ENCODE measurements at places on chromosomes 12 and 14.
A peak's percentile ranks its signal among the peaks of the same experiment; 100 is the strongest.

DNA sequence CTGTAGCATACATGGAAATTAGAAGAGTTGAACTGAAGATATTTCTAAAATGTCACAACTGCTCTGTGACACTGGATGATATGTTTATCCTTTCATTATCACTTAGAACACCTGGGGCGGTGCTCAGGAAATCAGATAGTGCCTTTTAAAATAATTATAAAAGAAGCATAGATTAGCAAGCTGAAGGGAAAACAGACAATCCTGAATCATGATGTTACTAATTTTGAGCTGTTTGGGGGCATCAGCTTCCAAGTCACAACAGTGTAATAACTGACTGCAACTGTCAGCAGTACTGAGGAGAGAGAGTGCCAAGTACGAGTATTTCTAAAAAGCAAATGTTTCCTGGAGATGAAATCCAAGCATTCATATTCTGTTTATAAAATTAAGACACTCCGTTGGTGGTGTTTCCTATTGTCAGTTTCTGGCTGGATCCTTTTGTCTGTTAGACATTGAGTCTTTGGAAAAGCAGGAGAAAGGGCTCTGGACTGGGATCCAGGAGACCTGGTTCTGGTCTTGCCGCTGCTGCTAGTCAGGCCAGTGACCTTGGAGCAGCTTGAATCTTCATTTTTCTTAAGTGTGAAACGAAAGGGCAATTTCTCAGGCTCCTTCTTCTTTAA lies 380.1 kb downstream of the EGLN3 start:
- DNase-seq, result no peak

DNA sequence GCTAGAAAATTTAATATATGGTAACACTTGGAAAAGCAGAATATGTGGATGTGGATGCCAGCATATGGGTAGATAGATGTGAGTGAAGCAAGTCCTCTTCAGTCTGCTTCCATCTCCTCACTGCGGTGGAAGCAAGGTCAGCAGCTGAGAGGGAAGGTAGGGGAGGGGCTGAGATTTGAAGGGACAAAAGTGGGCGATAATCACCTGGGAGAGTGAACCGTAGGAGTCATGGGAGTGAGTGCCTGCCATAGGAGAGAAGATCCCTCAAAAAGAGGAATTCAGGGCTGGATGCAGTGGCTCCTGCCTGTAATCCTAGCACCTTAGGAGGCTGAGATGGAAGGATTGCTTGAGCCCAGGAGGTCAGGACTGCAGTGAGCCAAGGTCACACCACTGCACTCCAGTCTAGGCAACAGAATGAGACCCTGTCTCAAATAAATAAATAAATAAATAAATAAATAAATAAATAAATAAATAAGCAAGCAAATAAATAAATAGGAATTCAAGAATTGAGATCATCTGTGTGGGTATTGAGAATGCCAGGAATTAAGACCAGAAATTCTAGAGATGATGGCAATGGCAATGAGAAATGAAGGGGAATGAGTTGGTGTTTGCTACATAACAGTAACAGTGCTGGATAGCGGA lies 123.4 kb downstream of the BICD1 start:
- no peak for DNase-seq

- DNase-seq, result peak; percentile 65
Measured at GRCh38 chr14:52950898-52951680, at the start of gene FERMT2. Gene FERMT2, minus strand, starts transcription at chr14:52951050. Its CDS starts 482 bp downstream, at chr14:52950568.

- no peak for DNase-seq
Measured at GRCh38 chr14:101844219-101844618, 82.7 kb downstream of the PPP2R5C start.

GRCh38 chr12:114401328-114402083 lies 4.4 kb downstream of the TBX5 start:
- no peak for DNase-seq

- no peak for DNase-seq
Measured at GRCh38 chr12:25308756-25309155, 58.0 kb upstream of the KRAS start.

DNA sequence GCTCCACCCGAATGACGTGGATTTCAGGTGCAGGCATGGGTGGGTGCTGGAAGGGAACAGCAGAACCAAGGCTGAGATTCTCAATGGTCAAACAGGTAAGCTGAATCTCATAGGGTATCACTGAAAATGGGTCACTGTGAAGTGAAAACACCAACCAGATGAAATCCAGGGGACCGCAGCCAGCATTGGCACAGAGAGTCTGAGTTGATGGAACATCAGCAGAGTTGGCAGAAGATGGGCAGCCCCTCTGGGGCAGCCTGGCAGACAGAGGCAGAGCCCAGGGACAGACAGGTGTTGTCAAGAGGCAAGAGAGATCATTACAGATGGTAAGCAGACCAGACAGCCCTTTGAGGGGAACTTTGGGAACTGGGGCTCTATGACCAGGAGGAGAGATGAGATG lies 48.0 kb downstream of the ACTN1 start:
- no peak for DNase-seq

- DNase-seq, result no peak
Measured at GRCh38 chr12:97471194-97471593, 8.6 kb downstream of the RMST start.

- DNase-seq, result no peak
Measured at GRCh38 chr14:97408503-97408902, 611.3 kb downstream of the VRK1 start.

DNA sequence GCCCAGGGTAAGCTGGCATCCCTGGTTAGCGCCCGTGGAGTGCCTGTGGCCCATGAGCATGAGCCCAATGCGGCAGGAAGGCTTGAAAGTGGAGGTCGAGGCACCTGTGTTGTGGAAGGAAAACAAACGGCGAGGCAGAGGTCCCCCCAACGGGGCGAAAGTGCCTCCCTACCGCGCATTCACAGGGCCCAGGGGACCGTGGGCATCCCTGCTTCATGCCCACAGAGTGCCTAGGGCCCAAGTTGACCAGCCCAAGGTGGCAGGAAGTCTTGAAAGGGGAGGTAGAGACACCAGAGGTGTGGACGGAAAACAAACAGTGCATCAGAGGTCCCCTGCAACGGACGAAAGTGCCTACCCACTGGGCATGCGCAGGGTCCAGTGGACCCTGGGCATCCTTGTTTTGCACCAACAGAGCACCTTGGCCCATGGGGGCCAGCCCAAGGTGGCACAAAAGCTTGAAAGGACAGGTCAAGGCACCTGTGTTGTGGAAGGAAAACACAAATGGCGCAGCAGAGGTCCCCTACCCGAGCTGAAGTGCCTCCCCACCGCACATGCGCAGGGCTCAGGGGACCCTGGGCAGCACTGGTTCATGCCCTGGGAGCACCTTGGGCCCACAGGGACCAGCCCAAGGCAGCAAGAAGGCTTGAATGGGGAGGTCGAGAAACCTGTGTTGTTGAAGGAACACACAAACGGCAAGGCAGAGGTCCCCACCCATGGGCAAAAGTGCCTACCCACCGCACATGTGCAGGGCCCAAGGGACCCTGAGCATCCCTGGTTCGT lies 377.5 kb downstream of the ALG10 start:
- DNase-seq, result no peak

GRCh38 chr14:59920378-59920683 lies 387 bp downstream of the LRRC9 start:
- no peak for DNase-seq

DNA sequence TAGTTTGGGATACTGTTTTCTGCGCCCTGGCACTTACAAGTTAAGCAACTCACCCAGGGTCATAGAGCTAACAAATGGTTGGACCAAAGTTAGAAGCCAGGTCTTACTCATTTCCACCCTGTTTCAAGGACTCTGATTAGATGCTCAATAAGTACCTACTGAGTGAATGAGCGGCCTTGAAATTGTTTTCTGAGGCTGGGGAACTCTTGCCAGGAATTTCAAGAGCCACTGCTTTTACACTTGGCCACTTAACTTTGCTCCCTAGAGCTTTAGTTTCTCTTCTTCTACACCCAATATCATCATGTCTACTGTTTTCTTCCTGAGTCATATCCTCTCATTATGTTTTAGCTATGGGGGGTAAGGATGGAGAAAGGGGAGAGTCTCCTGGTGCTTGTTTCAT lies 431.6 kb downstream of the ZFP36L1 start:
- DNase-seq, result no peak

DNA sequence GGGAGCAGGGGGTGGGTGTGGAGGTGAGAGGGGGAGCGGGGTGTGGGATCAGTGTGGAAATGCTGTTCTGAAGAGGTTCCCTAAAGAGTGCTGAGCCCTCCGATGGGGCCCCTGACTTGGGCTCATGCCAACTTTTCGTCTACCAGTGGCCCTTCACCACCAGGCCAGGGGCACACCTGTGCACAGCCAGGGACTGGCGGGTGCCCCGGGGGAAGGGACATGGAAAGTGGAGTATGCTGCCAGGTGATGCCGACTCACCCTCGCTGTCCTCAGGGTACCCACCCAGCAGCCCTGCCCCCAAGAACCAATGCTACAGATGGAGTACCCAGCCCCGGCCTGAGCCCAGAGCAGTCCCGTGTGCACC lies 26.2 kb downstream of the AMN start:
- DNase-seq, result no peak

- DNase-seq, result no peak
Measured at GRCh38 chr12:113157218-113157859, 7.8 kb downstream of the CFAP73 start.

- no peak for DNase-seq
Measured at GRCh38 chr14:69299286-69300035, 39.5 kb downstream of the GALNT16 start.

GRCh38 chr12:21655591-21655990 lies 2.1 kb downstream of the LDHB start:
- DNase-seq, result no peak

- DNase-seq, result no peak
Measured at GRCh38 chr14:55540847-55541773, 38.9 kb upstream of the KTN1 start.

GRCh38 chr14:52895000-52895399 lies 55.9 kb downstream of the FERMT2 start:
- DNase-seq, result no peak

DNA sequence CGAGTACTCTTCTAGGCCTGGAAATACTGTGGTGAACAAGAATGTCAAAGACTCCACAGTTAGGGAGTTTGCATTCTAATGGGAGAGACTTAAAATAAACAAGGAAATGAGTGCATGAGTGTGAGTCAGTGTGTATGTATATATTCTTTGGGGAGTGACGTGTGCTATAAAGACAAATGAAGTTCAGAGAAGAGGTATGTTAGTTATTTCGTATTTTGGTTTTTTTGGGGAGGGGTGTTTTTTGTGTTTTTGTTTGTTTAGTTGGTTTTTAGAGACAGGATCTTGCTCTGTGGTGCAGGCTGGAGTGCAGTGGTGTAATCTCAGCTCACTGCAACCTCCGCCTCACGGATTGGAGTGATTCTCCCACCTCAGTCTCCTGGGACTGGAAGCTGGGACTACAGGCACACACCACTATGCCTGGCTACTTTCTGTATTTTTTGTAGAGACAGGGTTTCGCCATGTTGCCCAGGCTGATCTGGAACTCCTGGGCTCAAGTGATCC lies 74.3 kb downstream of the SRGAP1 start:
- no peak for DNase-seq

GRCh38 chr14:101398011-101398410 lies 163.3 kb upstream of the DIO3 start:
- DNase-seq, result no peak

DNA sequence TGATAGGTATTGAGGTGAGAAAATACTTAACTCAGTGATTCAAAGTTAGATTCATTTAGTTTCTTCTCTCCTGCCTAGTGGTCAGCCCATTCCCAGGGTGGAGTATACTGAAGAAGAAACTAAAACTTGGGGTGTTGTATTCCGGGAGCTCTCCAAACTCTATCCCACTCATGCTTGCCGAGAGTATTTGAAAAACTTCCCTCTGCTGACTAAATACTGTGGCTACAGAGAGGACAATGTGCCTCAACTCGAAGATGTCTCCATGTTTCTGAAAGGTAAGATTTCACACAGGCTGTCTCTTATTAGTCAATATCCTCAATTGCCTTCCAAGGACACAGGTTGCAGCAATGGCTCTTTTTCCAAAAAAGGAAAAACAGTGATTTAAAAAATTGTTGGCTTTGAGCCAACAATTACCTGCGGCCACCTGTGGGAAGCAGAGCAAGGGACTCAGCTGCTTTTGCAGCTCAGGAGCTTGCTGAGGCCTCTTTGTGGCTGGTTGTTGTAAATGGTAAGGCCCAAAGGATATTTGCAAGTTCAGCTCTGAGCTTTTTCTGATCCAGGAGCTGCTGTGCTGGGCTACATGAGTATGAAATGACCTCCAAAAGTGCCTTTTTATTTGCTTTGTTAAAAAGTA lies 33.9 kb downstream of the TPH2 start:
- DNase-seq, result no peak

DNA sequence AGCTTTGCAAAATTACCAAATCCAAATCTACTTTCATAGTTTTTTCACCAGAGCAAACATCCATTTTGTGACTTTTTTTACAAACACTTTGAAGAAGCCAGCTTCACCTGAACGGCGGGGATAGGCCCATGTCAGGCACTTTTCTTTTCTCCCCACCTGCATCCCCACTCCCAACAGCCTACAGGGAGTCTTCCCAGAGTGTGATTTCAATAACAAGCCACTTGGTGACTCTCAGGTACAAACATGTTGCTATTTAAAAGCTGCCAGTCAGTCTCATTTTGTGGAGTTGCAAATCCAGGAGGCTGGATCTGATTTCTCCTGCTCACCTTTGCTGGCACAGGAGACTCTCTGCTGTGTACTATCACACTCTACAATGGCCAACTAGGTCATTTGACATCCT lies 285.5 kb downstream of the KCNH5 start:
- DNase-seq, result no peak

GRCh38 chr12:44317651-44318126 lies 481.8 kb downstream of the TMEM117 start:
- no peak for DNase-seq

GRCh38 chr12:119060847-119061796 lies 79.8 kb downstream of the SRRM4 start:
- no peak for DNase-seq

DNA sequence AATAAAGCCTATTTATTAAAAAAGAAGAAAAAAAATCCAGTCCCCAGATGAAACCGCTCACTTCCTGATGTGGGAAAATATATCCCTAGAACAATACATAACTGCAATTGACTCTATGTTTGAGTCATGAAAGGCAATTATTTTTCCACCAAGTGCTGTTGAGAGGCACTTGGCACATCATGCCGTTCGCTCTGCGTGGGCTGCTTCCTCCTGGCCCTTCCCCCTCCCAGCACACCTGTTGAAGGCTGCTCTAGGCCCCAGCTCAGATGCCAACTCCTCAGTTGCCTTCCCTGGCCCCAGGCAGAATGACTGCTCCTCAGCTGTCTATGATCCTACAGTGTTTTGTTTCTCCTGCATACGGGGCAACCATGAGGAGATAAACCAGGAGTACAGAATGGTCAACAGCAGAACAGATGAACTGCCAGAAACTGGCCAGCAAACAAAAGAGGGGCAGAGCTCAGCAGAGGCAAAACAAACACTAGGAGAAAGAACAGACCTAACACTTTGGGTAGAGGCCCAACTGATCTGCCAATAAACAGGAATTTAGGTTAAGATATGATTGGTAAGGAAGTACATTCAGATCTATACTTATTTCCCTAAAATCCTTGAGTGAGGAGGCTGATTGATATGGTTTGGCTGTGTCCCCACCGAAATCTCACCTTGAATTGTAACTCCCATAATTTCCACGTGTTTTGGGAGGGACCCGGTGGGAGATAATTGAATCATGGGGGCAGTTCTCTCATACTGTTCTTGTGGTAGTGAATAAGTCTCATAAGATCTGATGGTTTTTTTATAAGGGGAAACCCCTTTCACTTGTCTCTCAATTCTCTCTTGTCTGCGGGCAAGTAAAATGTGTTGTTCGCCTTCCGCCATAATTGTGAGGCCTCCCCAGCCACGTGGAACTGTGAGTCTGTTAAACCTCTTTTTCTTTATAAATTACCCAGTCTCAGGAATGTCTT lies 58.6 kb downstream of the SLC38A1 start:
- no peak for DNase-seq

Measured in substantia nigra (tissue), 51 donors.